ENCODE measurements at places on chromosomes 5 and 9.

DNA sequence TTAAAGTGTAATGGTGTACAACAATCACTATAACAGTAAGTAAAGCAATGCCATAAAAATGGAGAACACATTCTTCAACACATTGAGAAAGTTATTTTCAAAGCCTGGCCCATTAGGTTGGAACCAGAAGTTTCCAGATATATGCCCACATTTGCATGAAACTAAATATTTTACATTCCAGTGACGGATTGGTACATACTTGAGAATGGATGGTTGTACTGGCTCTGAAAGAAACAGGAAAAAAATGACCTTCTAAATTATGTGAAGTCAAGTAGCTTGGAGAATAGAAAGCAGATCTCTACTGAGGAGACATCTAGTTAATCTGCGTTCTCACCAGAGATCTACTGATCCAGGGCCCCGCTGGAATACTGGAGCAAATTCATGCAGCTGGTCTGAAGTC lies 1037.0 kb downstream of the NR2F1-AS1 start:
- no peak for DNase-seq

DNA sequence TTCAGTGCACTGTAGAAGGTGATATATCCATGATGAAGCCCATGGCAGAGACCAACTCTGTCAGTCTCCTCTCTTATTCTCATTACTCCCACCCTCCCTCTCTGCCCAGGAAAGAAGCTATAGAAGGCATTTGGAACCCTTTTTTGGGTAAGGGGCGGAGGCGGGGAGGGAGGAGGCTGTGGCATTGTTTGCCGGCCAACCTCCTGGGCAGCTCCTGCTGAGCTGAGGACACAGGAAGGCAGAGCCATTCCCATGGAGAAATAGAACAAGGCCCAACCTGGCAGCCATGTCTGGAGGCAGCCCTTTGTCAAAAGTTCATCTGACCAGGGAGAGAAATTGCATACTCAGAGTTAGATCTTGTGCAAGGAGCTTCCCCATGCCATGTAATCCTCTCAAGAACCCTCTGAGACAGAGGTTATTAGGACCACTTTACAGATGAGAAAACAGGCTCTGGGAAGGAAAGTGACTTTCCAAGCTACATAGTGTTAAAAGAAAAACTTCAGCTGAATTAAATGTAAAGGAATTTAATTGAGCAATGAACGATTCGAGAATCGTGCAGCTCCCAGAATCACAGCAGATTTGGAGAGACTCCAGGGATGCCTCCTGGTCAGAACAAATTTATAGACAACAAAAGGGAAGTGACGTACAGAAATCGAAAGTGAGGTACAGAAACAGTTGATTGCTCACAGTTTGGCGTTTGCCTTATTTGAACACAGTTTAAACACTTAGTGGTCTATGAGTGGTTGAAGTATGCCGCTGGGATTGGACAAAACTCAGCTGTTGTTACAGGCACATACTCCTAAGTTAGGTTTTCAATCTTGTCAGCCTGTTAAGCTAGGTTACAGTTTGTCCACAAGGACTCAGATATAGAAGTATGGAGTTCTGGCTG lies 158.6 kb downstream of the MELK start:
- DNase-seq = no peak

GRCh38 chr5:6583049-6583880 lies 49.6 kb downstream of the NSUN2 start:
- DNase-seq = no peak

GRCh38 chr5:74639807-74640449 lies 600 bp downstream of the ENC1 start:
- DNase-seq = no peak

- DNase-seq = no peak
Observed at GRCh38 chr5:152632360-152632759, 227.3 kb upstream of the NMUR2 start.
